ENCODE measurements at places on chromosomes 2 and 18.
A peak's percentile ranks its signal among the peaks of the same experiment; 100 is the strongest.

DNA sequence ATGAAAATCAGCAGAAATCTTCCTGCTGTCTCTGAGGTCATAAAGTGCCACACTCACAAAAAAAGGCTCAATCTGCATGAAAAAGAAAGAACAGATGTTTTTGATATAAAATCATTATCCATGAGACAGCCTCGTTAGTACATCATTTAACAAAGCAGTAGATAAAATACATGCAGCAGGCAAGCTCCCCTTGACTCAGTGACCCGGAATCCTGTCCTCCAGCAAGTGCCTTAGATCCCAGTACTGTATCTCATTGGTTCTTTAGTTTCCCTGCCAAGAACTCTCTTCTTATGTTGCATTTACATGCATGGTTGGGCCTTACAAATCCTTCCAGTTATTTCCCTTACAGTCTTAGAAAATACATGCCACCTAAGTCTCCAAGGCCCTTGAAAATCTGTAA lies 148.9 kb upstream of the CCDC195 start:
- no peak for DNase-seq

DNA sequence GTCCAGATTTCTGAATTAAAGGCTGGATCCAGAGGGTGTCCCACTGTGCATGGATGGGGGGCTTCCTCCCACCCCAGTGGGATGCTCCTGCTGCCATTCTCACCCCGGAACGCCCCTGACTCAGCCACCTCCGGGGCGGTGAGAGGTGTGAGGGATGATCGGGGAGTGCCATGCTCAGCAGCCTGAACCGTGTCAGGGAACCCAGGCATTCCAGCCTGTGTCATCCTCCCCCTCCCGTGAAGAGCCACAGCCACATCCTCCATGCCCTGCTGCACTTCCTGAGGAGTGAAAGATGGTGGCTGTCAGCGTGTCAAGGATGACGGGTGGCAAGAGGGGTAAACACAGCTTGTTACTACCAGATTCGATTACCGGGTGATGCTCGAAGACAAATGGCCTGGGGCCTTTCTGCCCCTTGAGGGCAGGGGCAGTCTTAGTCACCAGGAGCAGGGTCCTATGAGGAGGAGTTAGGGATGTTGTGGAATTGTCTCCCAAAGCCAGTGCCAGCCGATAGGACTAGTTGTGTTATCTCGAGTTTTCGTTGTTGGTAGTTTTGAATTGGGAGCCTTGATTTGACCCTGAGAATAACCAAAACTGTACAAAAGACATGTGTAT lies 80.8 kb downstream of the TCF7L1 start:
- no peak for DNase-seq

GRCh38 chr2:19745318-19746136 lies 156.3 kb downstream of the TTC32 start:
- no peak for DNase-seq

GRCh38 chr2:25951071-25951547 lies 31.2 kb downstream of the KIF3C start:
- DNase-seq = peak; percentile 52

DNA sequence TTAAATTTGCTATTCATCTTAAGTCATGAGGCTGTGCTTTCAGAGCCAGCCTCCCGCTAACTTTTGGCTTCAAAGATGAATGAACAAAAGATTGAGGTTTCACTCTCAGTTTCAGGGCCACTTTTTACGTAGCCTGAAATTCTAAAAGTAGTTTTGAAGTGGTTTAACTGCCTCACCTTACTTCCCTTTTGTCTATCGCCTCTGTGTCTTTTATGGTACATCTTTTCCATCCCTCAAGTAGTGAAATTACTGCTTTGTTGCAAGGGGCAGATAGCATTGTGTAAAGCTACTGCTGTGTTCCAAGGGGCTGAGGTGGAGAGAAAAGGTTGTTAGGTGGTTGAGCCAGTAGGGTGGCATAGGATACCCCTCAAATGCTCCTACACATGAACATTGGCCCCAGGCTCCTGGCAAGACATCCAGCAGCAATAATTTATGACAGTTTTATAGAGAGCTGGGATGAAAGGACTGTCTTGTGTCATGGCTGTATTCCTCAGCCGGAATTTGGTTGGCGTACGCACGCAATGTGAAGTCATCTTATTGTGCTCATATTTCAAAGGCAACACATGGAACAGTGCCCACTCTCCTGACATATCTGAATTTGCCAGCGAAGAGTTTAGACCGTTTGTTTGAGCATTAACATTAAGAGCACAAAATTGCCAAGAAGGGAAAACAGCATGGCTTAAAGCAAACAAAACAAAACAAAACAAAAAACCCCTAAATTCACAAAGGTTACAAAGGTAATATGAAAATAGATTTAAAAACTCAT lies 32.2 kb downstream of the QPCT start:
- DNase-seq = no peak

GRCh38 chr2:18301421-18302139 lies 258.9 kb downstream of the RDH14 start:
- no peak for DNase-seq

DNA sequence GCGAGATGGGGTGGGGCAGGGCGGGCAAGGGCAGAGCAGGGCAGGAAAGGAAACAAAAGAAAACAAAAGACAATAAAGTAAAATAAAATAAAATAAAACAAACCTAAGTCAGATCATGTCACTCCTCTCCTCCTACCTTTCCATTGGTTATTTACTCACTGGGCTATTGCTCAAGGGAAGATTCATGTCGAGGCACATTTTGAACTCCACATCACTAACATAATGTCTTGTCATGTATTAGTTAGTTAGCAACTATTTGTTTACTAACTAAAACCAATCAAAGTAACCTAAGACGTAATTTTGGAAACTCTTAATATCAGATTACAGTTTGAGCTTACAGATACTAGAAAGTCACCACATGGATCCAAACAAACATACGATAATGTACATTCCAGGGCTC lies 2.2 kb downstream of the C1D start:
- no peak for DNase-seq

DNA sequence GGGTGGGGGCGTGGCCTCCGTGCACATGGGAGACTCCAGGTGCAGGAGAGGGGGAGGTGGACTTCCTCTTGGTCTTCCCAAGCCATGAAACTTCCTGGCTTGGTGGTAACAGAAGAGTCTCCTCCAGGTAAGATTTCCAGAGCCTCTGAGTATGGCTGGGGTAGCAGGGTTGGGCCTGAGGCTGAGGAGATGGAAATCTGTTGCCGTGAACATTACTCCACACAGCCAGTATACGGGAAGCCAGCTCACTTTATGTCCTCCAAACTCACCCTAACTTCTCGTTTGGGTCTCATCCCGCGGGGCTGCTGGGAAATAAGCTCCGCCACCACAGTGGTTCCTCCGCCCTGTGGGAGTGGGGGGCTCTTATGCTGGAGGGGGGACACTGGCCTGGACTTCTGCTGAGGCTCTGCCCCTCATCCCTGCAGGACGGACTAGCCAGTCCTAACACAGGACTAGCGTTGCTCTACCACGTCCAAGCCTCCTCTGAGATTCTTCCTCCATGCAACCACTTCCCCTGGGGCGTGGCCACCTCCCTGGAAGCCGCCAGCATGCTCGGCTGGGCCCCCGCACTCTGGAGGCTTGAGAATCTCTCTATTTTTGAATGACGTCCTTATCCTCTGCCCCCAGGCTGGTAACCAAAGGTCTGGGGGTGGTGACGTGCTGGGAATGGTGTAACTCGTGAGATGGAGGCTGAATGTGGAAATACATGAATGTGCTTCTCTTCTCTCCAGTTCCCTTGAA lies 777 bp upstream of the RAB17 start:
- DNase-seq = no peak

- DNase-seq = no peak
Observed at GRCh38 chr2:37189452-37190153, 1.1 kb upstream of the SULT6B1 start.

GRCh38 chr2:150599889-150600288 lies 112.4 kb upstream of the RND3 start:
- no peak for DNase-seq

GRCh38 chr2:46347648-46348280 lies 50.6 kb downstream of the EPAS1 start:
- no peak for DNase-seq

DNA sequence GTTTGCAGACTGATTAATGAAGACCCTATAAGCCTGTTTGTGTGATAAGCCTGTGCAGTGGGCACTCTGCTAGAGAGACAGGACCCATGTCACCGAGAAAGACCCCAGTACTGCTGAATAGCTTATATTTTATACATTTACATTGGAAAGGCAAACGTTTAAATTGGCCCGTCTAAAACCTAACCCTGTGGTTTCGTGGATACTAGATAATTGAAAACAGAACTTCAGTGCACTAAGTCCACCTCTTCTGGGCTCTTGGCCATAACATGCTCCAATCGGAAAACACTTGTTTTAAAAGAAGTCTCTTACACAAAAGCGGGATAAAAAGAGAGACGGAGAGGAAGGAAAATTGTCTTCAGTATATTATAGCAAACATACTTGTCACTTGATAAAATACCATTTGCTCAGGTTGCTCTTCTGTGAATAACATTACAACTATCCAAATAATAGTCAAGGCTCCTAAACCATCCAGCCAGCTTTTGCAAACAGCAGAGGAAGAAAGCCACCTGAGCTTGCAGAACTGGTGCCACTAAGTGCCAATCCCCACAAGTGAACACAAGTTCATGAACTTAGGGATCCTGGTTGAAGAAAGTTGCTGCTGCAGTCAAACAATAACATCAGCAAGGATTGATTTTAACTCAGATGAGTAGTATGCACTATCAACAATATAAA lies 218.4 kb upstream of the FN1 start:
- DNase-seq = no peak

DNA sequence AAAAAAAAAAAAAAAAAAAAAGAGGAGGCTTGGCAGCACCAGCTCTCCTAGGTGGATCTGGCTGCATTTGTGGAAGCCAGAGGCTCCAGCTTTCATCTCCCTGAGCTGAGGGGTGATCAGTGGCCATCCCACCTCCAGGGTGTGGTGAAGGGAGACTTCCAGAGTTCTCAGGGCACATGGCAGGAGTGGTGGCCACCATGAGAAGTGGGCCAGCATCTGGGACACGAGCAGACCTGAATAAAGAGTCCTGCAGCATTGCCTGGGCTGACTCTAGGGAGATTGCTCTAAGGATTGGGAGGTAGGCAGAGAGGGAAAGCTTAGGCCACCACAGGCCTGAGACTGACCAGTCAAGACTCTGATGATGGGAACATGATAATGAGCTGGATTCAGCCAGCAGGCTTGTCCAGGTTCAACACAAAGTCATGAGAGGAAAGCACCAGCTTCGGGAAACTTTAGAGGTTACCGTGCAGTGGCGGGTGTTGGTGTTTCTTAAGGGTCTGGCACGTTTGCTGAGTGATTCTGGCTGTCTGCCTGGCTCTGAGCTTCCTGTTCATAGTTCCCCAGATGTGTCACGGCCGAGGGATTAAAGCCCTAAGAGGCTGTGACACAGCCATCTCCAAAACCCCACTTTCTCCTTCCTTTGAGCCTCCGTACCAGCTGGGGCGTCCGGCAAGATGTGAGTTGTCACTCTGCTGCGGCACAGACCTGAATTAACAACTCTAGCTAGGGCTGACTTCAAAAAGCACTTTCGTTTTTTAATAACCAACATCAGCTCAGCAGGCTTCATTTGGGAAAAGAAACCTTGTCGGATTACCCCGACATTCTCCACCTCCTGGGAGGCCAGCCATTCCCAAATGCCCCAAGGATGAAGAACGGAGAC lies 38.3 kb upstream of the IL1R1 start:
- DNase-seq = no peak

GRCh38 chr2:104163611-104164130 lies 690.2 kb upstream of the POU3F3 start:
- no peak for DNase-seq

DNA sequence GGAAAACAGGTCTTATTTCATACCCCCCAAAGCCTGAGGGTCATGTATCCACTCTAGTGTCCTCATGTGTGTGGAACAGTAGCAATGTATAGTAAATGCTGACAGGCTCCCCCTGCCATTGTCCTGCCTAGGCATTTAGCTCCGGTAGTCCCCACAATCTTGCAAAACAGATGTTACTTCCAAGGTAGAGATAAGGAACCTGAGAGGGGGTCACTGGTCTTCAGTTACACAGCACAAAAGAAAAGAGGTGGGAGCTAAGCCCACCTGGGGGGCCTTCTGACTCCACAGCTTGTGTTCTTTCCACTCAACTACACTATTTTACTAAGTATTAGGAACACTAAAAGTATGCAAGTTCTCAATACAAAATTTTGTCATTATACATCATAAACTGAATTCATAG lies 17.4 kb upstream of the FECH start:
- DNase-seq = no peak

GRCh38 chr2:97797355-97797754 lies 84.0 kb downstream of the ZAP70 start:
- no peak for DNase-seq

GRCh38 chr2:240420206-240421104 lies 15.0 kb upstream of the GPC1 start:
- DNase-seq = no peak

DNA sequence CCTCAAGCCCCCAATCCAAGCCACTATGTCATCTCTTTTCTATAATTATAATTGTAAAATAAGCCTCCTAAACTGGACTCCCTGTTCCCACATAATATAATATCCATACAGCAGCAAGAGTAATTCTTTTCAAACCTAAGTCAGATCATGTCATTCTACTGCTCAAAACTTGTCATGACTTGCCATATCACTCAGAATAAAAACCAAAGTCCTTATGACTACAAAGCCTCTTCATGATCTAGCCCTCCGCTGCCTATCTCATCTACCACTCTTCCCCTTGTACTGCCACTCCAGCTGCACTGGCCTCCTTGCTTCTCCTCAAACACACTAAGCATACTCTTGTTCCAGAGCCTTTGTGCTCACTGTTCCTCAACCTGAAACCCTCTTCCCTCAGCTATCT lies 69.9 kb downstream of the MEMO1 start:
- DNase-seq = no peak

- DNase-seq = no peak
Observed at GRCh38 chr2:231761735-231762134, 19.3 kb downstream of the PDE6D start.

DNA sequence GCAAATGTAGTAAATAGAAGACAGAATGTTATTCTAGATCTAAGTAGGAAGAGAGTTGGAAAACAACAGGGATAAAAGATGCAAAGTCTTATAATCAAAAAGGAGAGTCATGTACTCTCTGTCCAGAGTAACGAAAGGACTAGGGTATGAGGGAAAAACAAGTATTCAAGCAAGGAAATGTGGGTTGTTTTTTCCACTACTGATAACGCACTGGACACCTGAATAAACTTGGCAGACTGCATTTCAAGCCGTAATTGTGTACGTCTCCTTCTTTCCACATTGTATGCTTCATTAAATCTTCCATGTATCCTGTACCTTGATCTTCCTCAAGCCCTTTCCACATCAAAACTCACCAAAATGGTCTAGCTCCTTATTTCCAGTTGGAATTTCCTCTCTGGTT lies 420.6 kb downstream of the ZEB2 start:
- no peak for DNase-seq

- no peak for DNase-seq
Observed at GRCh38 chr2:8531481-8531880, 150.4 kb upstream of the ID2 start.

GRCh38 chr2:54239427-54239826 lies 16.6 kb downstream of the TSPYL6 start:
- no peak for DNase-seq

DNA sequence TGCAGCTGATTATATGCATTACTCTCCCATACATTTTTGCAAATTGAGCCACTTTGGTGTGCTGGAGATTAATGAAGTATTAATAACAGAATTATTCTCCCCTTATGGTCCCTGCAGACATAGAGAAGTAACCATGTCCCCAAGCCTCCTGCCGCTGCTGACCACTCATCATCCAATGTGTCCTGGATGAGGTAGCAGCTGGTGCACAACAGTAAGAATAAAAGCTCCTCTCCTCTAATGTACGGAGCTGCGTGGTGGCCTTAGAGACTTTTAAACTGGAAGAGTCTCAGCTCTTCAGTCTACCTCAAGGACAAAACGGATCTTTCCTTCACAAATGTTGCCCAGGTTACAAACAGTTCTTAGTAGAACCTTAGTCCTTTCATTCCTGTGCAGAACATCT lies 37.7 kb downstream of the TPO start:
- no peak for DNase-seq
